ENCODE measurements at places on chromosomes 7 and 10.

GRCh38 chr10:20648263-20648874 lies 248.7 kb downstream of the NEBL start:
- no peak for DNase-seq

- no peak for DNase-seq
Observed at GRCh38 chr10:22339761-22340328, 5.5 kb upstream of the SPAG6 start.

DNA sequence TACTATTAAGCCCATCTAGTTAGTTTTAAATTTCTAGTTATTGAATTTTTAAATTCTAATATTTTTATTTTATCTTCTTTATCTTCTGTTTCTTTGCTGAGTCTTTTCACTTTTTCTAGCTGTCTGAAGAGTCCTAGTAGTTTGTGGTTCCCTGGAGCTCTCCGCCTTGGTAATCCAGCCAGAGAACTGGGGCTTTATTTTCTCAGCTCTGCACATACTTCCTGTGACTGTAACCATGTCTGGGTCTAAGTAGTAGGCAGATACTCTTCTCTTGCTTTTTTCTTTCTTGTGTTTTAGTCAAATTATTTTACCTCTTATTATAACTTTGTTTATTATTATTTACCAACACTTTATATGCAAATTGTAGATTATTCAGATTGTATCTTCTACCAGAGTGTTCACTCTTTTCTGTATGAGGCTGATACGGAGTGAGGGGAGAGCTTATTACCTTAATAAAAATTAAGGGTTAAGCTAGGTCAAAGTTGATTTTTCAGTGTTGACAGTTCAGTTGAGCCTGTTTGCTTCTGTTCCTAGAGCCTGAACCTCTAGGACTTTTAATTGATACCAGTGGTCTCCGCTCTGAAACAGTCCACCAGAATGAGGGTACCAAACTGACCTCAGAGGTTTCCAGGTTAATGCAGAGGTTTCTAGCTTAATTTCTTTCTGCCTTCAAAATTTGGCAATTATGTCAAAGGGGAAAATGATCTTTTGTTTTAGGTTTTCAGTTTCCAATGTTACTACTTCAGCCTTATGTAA lies 155.4 kb downstream of the ADK start:
- DNase-seq = no peak

GRCh38 chr10:89189211-89189734 lies 17.8 kb downstream of the CH25H start:
- DNase-seq = no peak

DNA sequence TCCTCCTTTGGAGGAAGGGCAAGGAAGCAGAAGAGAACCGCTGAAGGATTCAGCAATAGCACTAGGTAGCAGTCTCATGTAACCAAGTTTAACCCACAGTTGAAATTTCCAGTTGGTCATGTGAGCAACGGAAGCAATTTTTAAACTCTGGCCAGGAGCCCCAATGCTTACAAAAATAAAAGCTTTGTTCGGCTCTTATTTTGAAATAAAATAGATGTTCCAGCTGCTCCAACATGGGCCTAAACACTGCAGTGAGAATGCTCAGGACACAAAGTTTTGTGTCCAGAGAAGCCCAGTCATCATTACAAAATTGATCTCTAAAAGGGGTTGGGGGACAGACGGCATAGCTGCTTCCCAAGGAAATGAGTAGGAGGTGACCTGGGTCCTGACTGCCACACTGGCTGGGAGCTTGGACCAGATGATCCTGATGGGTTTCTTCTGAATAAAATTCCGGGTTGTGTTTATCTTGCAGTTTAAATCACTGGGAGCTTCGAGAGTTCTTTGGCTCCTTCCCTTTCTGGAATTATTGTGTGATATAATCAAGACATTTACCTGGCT lies 452 bp upstream of the TMEM140 start:
- no peak for DNase-seq

- no peak for DNase-seq
Observed at GRCh38 chr10:86747796-86748581, 8.4 kb upstream of the BMPR1A start.

- DNase-seq = no peak
Observed at GRCh38 chr10:47353351-47353750, 5.2 kb downstream of the RBP3 start.
